ENCODE measurements at places on chromosomes 11 and 22.

- DNase-seq: no peak
These were observed 115.1 kb upstream of the RASSF10 start for GRCh38 chr11:12893787-12894672.

DNA sequence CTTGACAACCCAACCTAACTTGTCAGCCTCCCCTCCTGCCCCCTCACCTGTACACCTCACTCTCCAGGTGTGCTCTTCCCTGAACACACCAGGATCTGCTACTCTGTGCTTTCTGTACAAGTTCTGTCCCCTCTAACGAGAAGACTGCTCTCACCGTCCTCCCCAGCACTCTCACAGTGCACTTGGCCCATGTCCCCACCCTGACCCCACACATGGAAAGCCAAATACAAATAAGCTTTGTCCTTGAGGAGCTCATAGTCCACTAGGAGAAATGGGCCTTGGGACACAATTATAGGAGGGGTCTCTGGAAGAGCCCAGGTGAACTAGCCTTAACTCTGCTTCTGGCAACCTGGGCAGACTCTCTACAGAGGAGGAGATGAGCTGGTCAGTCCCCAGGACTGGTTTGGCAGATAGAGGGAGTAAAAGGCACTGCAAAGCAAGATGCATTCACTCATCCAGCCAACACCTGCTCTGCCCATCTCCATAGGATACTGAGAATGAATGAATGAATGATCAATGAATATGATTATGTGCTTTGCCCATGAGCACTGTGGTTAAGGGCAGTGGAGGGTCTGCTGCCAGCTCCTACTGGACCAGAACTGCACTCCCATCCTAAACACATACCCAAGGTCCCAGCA is 9.9 kb downstream of the NIPSNAP1 start:
- no peak for DNase-seq

DNA sequence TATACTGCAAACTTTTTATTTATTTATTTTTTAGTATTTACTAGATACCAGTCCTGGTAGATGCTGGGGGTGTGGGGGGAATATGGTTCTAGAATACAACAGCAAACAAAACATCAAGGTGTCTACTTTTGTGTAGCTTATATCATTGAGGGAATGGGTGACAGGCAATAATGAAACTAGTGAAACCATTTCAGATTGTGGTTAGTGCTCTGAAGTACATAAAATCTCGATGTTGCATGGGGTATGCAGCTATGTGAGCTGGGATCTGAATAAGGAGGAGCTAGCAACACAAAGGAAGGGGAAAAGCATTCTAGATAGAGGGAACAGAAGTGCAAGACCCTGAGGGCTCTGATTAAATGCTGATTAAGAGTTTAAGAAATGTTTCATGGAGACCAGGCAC is 103.5 kb downstream of the WT1 start:
- DNase-seq: no peak

DNA sequence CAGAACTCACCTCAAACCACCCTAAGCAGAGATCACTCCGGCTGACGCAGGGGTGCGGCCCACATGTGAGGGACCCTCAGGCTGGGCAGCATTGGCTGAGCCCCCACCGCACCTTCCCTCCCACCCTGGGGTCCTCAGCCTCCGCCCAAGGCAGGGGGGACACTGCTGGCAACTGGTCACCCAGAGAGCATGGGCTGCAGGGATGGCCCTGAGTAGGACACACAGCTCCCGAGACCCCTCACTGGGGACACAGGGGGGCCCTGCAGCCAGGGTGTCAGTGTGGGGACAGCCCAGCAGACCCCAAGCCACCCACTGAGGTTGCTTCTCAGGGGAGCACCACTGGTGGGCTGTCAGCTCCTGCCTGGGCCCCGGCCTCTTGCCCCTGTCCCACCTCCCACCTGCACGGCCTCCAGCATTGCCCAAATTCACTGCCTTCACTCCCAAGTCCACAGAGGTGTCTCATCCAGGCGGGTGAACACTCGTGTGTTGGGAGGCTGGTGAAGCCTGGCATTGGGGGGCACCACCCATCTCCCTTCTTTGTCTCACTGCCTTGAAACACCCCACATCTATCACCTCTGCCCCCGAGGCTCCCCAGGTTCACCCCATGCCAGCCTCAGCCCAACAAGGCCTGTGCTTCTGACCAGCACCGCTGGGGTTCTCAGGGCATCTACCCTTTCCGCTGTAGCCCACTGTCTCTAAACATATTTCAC is 4.7 kb downstream of the C11orf21 start:
- no peak for DNase-seq

- DNase-seq: no peak
These were observed 246.5 kb upstream of the DDI1 start for GRCh38 chr11:103789952-103790351.

DNA sequence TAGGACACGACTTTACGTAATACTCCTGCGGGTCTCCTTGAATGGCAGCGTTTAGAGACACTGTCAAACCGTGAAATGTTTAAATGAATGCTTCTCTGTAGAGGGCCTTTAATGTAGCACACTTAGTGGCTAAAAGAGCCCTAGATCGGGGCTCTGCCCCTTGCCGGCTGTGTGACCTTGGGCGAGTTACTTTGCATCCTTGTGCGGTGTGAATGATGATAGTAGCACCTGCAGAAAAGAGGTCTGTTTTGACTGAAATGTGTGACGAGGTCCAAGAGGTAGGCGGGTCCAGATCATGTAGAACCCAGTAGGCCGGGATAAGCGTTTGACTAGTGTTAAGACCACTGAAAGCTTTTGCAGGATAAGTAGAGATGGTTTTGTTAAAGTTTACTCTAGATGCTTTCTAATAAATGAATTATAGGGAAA is 866 bp downstream of the MED17 start:
- DNase-seq: no peak

DNA sequence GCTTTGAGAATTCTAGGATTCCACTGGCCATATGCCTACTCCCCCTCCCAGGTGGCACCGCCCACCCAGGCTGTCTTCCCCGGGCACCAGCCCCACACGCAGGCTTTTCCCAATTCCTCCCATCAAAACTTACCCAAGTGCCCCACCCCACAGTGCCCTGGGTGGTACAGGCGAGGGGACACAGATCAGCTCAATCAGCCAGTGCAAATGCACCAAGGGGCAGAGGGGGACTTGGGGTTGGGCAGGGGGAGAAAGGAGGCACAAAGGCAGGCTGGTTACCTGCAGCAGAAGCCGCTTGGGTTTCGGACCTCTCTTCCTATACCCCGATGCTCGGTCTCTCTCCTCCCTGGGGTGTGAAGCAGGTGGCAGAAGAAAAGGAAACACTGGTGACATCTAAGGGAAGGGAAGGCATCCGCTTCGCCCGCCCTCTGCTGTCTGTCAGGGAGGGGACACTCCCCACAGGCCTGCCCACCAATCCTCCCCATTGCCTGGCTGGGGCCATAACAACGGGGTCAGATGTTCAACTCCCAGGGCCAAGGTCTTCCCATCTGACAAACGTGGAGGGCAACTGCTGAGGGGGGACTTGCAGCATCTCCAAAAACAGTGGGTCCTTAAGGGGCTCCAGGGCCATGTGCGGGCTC is 14.0 kb downstream of the CBX7 start:
- no peak for DNase-seq

- DNase-seq: no peak
These were observed 3.8 kb downstream of the DCPS start for GRCh38 chr11:126307706-126308105.

- no peak for DNase-seq
These were observed 6.2 kb downstream of the DNAJC24 start for GRCh38 chr11:31375879-31376278.

GRCh38 chr11:44016546-44017442 is 31.0 kb upstream of the ACCSL start:
- DNase-seq: no peak

DNA sequence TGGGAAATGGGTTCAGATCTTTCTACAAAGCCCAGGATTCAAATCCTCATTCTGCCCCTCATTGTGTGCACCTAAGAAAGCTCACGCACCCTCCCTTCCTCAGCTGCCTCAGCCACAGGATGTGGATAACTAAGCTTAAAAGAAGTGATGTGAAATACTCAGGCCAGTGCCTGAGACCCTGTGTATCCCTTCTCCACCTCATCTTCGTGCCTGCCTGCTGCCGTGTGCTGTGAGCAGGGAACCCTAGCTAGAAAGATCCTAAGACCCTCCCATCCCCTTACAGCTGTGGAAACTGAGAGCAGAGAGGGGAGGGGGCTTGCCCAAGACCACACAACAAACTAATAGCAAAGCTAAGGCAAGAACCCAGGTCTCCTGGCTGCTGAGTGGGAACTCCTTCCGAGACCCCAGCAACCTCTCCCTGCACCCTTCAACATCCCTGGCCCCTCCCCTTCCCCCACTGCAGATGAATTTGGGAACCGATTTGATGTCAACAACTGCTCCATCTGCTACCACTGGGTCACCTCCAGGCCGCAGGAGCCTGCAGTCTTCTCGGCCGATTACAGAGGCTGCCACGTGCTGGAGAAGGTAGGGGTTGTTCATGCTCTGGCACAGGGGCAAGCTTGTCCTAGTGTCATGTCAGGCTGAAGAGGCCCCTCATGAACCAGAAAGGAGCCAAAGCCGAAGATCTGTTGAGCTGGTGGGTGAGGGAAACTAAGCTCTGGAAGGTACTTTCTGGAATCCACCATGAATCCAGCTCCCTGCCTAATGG is 1.5 kb downstream of the ZP1 start:
- DNase-seq: no peak

DNA sequence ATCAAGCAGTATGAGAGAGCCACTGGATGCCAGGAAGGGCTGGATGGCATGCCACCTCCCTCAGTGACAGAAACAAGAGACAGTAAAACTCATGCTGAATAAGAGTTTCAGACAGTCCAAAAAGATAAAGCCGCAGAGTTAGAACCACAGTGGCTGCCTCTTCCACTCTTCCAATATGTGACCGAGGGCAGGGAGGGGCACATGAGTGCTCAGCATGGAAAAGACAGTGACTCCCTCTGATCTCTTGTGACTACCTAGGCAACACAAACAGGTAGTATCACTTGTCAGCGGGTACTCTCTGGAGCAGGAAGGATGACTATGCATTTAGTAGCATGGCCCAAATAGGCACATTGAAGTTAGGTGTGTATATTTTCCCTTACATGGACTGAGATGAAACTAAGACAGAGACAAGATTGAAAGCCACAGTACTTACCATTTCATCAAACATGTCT is 295.4 kb downstream of the CADM1 start:
- no peak for DNase-seq

- DNase-seq: no peak
These were observed 554 bp upstream of the NRIP3 start for GRCh38 chr11:9004183-9004926.

DNA sequence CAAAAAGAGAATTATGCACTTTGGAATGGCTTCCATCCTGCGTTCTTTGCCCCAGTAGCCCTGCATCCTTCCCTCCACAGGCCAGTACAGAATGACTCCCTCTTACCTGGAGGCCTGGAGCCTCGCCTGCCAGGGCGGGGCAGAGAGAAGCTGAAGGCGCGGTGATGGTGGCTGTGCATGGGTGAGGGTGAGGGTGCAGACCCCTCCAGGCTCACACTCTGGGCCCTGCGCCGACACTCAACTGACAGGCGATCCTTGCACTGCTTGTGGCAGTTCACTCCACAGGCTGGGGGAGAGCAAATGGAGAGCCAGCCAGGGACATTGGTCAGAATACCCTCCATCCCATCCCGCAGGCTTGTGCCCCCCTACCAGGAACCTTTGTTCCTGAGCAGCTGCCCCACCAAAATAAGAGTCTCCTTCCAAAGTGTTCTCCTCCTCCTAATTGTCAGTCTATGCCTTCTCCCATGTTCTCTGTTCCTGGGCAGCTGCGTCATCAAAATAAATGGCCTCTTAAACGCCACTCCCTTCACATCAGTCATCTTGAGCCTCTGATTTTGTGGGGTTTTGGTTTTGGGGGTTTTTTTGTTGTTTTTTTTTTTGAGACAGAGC is 5.9 kb upstream of the NRXN2 start:
- no peak for DNase-seq

DNA sequence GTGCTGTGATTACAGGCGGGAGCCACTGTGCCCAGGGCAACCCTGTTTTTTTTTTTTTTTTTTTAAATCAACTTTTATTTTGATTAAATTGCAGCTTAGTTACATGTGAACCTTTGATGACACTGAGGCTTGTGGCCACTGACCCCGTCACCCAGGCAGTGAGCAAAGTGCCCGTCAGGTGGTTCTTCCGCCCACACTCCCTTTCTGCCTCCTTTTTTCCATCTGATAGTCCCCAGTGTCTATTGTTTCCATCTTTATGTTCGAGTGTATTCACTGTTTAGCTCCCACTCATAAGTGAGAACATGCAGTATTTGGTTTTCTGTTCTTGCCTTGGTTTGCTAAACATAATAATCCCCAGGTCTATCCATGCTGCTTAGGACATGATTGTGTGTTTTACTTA is 110.9 kb upstream of the GRK3 start:
- no peak for DNase-seq

DNA sequence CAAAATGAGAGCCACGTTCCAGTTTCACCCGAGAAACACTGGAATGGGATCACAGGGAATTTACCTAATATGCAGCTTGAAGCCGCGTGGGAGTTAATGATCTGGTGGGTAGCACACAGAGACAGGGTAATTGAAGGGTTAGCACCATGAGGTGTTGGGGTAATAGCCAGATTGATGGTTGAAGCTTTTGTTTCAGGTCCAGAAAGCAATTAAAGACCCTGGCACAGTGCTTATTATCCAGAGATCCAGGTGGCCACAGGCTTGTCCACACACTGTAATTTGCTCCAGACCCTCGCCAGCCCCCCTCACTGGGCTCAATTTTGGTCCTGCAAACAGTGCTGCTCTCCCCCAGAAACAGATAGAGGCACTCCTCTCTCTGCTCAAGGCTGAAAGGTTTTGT is 282.5 kb upstream of the ISX start:
- DNase-seq: no peak

GRCh38 chr22:31287818-31288495 is 4.3 kb downstream of the PIK3IP1 start:
- DNase-seq: no peak

DNA sequence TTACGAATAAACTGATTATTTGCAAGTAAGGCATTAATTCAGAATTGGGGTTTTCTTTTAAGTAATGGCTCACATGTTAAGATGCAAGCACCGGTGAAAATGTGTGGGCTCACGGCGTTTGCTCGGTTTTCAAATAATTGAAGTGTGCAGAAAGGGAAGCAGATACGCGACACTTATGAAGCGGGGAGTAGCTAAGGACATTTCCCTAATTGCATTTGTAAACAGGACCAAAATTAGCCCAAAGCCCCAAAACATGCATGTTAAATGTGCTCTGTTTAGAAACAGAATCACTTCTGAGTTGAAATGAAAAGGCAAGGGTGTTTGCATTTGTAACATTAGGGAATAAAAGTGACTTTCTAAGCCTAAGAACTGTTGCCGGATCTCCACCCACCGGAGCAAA is 61.3 kb downstream of the ELFN2 start:
- no peak for DNase-seq
